ENCODE measurements at places on chromosomes 5 and 9.

DNA sequence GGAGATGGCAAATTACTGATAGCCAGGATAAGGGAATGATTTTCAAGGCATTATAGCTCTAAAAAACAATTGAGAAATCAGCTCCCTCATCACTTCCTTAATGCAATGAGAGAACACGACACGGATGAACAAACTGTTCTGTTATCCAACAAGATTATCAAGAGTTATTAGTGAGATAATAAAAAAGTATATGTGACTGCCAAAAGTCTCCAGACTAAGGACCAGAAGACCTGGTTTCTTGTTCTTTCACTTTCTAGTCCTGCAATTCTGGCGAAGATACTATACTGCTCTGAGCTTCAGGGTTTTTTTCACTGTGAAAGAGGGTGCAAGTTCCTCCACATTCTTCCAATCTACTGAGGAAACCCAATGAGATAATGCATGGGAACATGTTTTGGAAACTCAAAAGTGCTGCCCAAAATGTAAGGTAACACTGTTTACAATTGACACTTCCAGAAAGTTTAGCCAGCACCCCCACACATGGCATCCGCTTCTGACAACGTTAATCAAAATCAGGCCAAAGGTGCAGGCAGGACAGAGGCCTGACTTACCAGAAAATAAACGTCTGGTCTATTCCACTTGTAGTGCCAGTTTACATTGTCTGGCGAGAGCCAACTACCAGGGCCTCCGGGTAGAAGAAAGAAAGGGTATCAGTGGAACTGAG, 254.2 kb downstream of the DOCK8 start:
- no peak for DNase-seq

DNA sequence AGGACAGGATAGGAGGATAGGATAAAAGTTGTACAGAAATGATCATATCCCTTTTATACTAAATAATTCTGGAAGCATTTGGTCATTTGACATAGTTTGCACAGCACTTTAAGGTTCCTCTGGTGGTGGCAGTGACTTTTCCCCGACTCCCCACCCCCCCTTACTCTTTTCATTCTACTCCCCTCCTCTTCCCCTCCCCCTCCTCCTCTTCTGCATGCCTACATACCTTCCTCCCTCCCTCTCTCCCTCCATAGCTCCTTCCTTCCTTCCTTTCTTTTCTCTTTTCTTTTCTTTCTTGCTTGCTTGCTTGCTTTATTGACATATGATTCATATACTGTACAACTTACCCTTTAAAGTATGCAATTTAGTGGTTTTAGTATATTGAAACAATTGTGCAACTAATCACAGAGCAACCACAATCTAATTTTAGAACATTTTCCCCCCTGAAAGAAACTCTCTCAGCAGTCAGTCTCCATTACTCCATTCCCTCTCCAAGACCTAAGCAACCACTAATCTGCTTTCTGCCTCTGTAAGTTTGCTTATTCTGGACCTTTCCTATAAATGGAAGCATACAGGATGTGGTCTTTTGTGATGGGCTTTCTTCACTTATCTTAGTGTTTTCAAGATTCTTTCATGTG, 159.0 kb downstream of the HACD4 start:
- DNase-seq, result no peak

DNA sequence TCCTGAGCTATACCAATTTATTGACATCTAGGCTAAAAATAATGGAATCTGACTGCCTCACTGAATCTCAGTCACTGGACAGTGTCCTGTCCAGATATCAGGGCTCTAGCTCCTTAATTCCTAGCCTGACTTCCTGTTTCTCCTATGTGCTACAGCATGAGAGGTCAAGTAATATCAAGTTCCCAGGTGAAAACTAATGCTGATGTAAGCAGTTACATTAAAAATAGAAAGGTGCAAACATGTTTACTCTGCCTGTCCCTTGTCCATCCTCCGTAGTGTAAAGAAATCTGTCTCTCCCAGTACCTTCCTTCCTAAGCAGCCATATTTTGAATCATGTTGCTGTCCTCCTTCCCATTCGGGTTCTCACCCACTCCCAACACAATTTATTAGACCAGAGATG, 145.9 kb upstream of the GHR start:
- DNase-seq, result no peak

DNA sequence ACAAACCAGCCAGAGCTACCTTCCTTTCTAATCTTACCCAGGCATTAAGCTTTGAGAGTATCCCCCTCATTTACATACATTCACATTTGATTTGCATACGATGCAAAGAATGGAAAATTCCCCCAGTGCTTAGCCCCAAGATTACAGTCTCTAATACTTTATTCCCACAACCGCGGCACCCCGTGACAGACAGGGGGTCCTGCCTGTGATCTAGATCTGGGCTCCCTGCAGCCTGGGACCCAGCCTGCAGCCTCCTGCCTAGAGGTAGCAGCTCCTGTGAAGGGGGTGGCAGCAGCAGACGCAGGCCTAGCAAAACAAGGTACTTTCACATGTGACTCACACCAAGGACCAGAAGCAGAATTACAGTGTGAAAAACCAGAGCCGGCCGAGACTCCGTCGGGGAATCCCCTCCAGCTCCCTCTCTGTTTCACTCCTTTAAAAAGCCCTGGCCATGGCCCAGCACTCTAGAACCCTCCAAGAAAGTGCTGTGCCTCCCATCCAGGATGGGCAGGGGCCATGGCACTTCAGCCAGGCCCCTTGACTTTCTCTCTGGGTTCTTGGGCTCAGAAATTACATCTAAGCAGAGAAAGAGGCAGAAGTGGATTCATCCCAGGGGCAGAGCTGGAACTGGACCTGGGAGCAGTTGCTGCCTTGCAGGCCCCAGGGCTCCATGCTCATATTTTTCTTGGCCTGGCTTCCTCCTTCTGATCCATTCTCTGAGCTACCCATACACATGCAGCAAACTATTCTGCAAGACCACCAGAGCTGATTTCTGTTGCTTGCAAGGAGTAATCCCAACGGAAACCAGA, 14.0 kb upstream of the TCF7 start:
- peak; percentile 71 for DNase-seq

DNA sequence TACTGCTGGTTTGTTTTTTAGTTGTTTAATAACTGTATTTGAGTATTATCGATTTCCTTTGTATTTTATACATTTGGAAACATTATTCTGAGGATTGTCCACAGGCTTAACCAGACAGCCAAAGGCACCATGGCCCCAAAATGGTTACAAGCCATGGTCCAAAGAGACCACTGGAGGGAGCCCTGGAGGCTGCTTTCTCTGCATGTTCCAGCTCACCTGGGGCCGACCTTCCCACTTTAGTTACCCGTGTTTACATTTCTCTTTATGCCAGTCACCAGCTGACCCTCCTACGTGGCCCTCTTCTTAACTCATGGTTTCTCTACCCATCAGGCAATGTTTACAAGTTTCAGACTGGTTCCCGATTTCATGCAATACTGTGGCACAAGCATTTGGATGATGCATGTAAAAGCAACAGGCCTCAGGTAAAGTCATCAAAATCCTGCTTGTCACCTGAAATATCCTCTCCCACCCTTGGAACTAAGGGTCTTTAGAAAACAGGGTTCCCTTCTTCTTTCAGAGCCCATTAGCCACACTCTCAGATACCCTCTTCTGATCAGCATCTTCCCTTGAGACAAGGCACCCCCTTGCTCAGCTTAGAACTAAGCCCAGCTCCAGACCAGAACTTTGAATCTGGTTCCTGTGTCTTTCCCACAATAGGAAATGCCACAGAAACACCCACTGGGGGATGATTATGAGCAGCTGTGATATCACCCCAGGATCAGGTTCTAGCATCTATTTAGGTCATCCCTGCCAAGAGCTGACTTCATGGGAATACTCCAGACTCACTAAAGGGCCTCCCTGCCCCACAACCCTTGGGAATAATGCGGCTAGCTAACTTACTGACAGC, 49.9 kb upstream of the GARNL3 start:
- DNase-seq, result peak; percentile 43

DNA sequence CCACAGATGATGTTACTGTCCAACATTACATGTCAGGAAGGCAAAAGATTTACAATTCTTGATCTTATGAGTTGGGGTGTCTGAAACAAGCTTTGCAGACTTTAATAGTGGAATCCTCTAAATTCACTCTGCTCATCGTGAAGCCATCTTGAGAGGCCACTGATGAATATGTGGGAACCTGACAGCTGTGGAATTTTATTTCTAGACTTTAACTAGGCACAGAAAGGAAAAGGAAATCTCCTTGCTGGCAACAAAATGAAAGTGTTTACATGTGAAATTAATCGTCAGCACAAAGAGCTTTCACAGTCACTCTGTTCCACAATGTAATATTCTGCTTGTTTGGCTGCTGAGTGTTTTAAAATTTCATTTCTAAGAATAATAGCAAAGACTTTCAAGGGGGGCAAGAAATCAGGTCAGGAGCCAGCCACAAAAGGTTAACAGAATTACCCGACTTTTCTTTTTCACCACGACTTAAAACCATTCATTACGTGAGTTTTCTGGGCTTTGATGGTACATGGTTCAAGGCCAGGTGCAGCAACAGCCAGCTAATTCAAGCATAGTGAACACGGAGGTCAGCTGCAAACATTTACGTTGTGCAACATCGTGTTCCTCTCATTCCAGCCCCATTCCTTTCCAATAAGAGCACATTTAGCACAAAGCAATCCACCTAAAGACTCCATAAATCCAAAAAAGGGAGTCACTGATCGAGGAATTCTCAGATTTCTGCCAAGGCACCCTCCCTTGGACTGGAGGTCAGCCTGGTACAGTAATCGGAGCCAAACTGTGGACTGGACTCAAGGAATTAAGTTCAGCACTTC, 14.6 kb downstream of the NREP start:
- no peak for DNase-seq

DNA sequence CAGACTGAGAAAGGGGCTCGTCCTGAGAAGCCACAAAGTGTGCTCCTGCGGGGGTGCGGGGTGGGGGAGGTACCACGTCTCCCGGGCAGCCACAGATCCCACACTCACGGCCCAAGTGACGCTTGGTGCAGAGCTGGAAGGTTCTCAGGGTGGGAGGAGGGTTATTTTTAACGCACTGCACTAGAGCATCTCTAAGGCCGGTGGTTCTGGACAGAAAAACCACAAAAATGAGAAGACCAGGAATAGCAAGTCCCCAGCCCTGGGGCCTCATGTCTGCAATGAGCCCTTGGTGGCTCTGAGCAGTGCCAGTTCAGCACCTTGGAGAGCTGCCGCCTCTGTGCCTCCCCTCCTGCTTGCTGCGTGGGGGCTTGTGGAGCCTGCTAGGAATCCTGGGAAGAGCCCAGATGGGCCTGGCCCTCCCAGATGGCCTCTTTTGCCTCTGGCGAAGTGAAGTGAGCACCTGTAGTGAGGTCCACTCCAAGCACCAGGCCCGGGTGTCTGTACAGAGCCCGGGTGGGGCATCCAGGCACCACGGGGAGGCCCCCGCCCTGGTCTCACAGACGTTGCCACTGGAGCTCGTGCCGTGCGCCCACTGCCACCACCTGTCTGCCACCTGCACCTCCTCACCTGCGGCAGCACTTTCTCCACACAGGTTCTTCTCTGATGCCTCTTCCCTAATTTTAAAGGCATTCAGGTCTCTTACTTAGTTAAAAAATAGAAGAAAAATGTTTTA, 48.9 kb upstream of the CACNA1B start:
- no peak for DNase-seq

GRCh38 chr9:103037508-103038477, 42.7 kb downstream of the CYLC2 start:
- no peak for DNase-seq

GRCh38 chr9:123387686-123388085, 31.7 kb downstream of the CRB2 start:
- DNase-seq, result no peak

DNA sequence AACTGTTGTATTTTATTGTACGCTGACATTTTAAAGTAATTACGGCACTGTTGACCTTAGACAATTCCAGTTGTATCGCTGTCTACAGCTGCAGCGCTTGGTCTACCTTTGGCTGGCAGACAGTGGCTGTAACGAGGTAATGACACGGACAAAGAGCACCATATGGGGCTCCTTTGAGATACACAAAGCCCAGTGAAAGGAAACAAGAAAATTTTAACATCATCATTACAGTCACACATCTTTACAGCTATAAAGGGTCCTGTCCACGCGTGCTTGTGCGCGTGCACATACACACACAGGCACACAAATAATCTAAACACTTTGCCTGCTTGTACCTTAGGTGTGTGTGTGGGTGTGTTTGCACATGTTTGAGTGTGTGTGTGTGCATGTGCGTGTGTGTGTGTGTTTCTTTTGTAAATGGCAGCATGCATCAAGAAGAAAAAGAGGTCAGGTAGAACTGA, 946.0 kb downstream of the NR2F1-AS1 start:
- DNase-seq, result no peak

DNA sequence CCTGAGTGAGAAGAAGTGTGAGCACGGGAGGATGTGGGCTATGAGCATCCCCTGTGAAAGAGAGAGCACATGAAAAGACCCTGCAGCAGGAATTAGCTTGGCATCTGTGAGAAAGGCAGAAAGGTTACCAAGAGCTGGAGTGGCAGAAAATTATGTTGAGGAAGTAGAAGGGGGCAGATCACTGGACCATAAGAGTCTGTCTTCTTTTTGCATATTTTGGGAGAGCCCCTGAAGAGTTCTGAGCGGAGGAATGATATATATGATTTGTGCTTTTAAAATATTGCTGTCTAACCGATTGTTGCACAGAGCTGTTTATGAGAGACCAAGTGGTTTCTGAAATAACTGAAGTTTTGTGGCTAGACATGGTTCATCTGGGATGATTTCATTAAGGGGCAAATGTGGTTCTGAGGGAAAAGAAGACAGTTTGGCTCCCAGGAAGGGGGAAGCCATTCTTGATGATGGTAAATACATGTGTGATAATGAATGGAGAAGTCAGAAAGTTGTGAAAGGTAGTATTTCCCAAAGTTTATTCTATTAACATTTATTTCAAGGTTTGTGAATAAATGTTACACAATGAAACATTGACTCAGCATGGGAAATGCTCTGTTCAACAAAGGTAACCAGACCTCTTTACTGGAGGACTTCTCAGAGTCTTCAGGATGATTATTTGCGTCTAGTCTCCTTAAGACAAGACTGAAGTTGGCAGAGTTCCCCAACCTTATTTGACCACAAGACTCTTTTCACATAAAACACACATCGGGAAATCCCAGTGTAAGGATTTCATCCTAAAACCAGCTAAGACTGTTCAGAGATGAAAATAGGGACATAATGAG, 31.5 kb upstream of the ADRB2 start:
- no peak for DNase-seq

- no peak for DNase-seq
Observed at GRCh38 chr5:51582871-51583394, 199.7 kb downstream of the ISL1 start.

- no peak for DNase-seq
Observed at GRCh38 chr5:140131967-140132409, 6.3 kb downstream of the IGIP start.

- DNase-seq, result no peak
Observed at GRCh38 chr9:68966496-68966944, 47.4 kb downstream of the PRKACG start.

DNA sequence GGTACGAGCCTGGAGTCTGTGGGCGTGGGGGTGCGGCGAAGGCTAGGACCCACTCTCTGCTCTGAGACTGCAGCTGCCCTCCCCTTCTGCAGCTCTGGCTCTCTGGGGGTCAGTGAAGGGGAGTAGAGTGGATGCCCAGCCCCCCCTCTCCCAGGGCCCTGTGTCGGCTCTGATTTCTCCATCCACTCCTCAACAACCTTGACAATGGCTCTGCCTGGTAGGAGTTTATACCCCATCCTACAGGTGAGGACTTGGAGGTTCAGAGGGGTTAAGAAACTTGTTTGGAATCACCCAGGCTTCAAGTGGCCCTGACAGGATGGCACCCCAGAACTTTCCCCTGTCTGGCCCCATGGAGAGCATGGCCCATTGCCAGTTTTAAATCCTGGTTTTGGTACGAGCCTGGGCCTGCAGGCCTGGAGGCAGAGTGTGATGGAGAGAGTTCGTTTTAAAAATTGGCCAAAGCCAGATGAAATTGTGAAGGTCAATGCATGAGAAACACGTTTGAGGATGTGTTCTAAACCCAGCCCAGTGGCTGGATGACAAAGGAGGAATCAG, 22.3 kb downstream of the NCS1 start:
- DNase-seq, result no peak

Measured in activated T-cell treated with anti-CD3 and anti-CD28 coated beads for 48 hours (primary cell).